GM23338 (cell line): ENCODE measurements at places on chromosomes 12 and 14. TPM values are rescaled to one million over a fixed set of nuclear protein-coding genes. Genes with fewer than 3 reads are reported as not detected.
A peak's percentile ranks its signal among the peaks of the same experiment; 100 is the strongest.

DNA sequence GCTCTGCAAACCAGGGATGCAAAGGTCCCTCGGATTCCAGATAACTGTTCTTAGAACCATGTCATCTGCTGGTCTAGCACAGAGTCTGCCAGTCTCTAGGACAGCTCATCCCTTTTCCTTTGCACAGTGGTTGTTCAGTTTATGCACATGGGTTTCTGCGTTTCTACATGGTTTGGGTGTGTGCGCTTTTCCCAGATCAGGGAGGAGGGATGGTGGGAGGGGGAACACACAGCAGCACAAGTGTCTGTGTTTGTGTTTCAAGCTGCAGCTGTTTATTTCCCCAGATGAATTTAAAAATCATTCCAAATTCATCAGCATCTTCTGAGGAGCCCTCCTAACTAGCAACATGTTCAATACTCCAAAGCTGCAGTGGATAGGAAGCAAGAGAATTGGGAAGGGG, 45.4 kb downstream of the ANO2 start:
- no peak for DNase-seq

Gene EIF2S3B
- 10.8 and 16.3 TPM in 2 replicates for total RNA-seq

GRCh38 chr14:89639687-89640086, 222.7 kb upstream of the FOXN3 start:
- DNase-seq: no peak

- DNase-seq: no peak
Observed at GRCh38 chr14:103767336-103767894, 51.8 kb downstream of the ZFYVE21 start.

DNA sequence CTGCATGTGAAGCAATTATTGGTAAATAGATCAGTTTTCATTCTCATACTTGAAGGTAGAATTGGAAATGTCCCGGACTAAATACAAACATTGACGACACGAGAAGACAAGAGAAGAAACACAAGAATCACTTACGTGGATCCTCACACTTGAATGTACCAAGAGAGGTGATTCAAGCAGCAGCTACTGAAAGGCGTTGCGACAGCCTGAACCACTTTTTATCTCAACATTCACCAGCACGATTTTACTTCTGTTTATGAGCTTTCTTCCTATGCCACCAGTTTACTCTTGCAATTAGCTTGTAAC, 3.6 kb upstream of the FZD10 start:
- DNase-seq: no peak

- DNase-seq: no peak
Observed at GRCh38 chr14:85118274-85118673, 411.7 kb upstream of the FLRT2 start.

GRCh38 chr12:57142121-57142520, 5.3 kb downstream of the LRP1-AS start:
- DNase-seq: no peak

GRCh38 chr12:111673503-111673902, 12.3 kb downstream of the BRAP start:
- peak; percentile 61 for DNase-seq

GRCh38 chr12:12839873-12840579, 26.9 kb downstream of the DDX47 start:
- no peak for DNase-seq

GRCh38 chr12:46153268-46153872, 115.5 kb downstream of the SLC38A1 start:
- DNase-seq: peak; percentile 56

Gene SLC10A1
- not detected in 2 replicates for total RNA-seq

DNA sequence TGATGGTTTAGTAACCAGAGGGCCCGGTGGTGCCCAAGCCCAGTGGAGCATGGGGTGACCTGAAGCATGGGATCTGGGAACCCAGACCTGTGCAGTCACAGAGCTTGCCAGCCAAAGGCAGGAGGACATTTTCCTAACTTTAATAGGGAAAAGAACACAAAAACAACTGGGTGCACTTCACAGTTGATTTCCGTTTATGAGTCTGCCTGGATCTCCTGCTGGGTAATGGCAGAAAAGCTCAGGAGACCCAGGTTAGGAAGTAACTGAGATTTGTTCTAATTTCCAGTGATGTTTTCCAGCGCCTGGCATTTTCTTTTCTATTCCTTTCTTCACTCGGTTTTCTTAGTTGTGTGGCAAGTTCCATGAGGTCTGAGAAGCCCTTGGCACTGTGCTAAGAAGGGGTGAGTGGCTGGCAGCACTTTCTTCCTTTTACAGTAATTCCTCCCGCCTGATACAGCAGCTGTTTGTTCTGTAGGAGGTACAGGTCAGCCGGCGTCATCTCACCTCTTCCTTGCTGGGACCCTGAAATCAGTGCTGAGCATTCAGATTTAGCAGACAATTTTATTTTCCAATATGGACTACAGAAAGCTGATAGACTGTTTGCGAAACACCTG, 5.1 kb downstream of the CACNA1C start:
- no peak for DNase-seq
